Activated CD8-positive, alpha-beta T cell treated with anti-CD3 and anti-CD28 coated beads for 36 hours (primary cell): ENCODE measurements at places on chromosomes 3 and 15. TPM values are rescaled to one million over a fixed set of nuclear protein-coding genes. Genes with fewer than 3 reads are reported as not detected.
A peak's percentile ranks its signal among the peaks of the same experiment; 100 is the strongest.

- DNase-seq, result no peak
These were observed 302.9 kb upstream of the DPPA4 start for GRCh38 chr3:109640146-109640652.

GRCh38 chr3:7977245-7978086 is 524.2 kb upstream of the LMCD1 start:
- no peak for DNase-seq

DNA sequence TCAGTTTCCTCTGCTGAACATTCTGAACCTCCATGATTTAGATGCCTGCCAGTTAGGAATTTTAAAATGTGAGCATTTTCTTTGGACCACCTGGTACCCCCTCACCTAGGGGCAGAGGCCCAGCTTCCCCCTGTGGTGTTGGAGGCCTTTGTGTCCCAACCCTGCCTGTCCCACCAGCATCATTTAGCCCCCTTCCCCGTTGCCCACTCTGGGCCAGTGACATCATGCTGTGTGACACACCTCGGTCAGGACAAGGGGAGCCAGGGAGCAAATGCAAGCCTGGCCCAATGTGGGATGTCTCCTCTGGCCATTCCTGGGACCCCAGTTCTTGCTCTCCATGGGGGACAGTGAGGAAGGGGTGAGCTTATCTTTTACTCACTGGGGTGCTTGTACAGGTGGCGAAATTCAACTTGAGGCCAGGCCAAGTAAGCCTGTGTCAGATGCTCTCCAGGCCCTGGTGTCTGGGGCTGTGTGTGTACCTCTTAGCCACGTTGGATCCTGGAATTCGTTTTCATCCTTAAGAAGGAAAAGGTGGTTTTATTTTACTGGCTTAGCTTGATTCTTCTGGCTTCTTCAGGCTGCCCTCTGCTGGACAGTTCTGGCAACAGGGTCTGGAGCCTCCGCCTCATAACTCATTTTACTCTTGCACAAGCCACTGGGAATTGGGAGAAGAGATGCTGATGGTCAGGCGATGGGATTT is 49.7 kb upstream of the MYZAP start:
- DNase-seq, result peak; percentile 54

- no peak for DNase-seq
These were observed 26.7 kb downstream of the TJP1 start for GRCh38 chr15:29795610-29796009.

GRCh38 chr15:97235611-97235985 is 724.9 kb upstream of the ARRDC4 start:
- no peak for DNase-seq

Gene CCDC9B
- total RNA-seq, result 2.3 TPM

Gene ADGRG7
- 21.2 TPM for total RNA-seq
